ENCODE measurements at places on chromosomes 1 and 21.

DNA sequence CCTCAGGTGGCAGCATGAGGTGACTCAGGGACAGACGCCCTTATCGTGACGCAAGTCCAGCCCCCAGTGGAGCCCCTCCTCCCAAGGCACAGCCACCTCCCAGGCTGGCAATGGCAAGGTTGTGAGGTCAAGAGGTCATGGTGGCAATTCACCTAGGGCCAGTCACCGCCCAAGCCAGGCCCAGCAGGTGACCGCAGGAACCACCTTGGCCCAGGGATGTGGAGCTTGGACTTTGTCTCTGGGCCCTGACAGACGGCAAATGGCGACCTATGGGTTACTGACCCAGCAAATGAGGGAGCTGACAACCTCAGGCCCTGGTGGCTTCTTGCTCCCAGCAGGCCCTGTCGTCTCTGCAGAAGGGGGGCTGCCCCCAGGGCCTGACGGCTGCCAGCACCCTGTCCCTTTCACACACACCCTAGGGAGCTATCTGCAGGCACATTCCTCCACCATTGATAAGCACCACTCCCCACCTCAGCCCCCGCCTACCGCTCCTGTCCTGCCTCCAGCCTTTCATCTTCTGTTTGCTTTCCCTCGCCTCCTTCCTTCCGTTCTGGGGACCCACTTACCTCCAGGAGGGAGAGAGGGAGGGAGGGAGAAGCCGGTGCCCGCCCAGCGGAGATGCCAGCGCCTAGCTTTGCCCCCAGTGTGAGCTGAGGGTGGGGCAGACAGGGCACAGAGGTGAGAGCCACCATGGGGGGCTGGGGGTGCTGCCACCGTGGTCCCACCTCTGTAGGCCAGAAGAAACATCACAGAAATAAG lies 12.1 kb downstream of the EPHA2 start:
- DNase-seq, result no peak

- no peak for DNase-seq
These were observed 19.2 kb downstream of the CD247 start for GRCh38 chr1:167499106-167499505.

GRCh38 chr1:229229721-229230139 lies 41.2 kb upstream of the RAB4A start:
- no peak for DNase-seq

DNA sequence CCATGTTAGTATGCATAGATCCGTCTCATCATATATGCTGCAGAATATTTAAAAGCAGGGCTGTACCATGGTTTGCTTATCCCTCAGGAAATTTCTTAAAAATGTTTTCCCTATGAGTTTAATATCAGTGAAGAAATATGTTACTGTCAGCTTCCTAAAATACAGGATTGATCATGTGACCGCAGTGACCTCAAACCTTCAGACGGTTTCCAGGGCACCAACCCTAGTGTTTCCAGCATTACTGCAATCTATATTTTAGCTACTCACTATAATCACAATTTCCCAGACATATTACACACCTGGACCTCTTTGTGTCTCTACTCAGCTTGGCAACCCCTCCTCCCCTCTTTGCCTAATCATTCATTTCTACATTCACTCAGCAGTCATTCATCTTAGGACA lies 7.7 kb upstream of the SDHB start:
- DNase-seq, result no peak

DNA sequence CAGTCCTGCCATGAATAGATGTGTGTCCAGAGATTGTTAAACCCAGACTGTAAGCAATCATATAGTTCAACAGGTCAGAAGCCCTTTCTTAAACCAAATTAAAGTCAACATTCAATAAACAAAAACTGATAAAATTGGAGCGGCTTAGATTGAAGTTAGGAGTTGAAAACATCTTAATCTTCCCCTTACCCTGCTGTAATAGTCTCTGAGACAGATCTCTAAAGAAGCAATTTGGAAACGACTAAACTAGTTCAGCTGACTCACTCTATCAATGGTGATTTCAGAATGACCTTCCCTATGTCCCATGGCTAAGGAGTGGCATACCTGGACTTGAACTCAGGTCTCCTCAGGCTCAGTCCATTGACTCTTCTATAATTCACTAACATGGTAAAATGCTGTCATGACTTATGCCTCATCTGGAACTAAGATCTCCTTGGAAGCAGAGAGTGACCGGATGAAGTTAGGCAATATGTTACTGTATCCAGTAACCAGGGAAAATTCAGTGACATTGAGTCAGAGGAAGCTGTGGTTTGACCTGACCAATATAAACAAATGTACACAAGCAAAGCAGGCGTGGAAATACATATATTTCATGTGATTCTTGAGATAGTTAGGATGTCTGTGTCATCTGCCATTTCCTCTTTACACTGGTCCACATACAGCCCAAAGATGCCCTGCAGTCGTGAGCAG lies 30.1 kb downstream of the SGIP1 start:
- no peak for DNase-seq

DNA sequence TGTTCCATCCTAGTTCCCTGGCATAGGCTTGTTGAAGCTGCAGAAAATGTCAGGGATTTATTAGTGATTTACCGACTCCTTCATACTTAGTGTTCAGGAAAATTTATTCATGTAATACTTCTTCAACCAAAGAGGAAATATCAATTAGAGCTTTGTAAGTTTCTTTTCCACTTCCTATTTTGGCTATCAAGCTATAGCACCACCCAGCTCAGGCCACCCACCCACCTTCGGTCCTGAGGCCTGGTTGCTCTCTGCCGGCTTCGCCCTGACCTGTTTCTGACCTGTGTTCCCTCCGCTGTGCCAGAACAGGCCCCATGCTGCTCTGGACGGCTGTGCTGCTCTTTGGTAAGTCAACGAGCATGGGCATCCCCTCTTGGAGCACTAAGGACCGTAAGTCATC lies at the start of gene FCRL6:
FCRL6 (plus strand) TSS at position 250 of the 400 bp plus-strand sequence; CDS start at position 315, 65 bp downstream.
- DNase-seq, result no peak

- no peak for DNase-seq
These were observed 25.0 kb downstream of the DLGAP3 start for GRCh38 chr1:34904236-34905097.

DNA sequence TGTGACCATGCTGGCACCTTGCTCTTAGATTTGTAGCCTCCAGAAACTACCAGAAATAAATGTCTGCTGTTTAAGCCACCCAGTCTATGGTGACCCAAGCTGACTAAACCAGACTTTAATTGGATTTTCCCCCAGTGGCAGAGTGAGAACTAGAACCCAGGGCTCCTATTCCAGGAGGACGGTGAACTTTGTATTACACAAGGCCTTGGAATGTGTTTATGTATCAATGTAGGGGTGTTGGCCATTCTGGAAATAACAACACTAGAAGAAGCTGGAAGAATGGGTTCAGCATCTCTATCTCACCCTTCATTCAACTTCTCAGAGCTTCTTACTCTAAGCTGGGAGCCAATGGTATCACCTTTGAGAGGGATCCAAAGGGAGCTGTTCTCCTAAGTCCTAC lies 37.0 kb downstream of the ARHGEF11 start:
- DNase-seq, result no peak

DNA sequence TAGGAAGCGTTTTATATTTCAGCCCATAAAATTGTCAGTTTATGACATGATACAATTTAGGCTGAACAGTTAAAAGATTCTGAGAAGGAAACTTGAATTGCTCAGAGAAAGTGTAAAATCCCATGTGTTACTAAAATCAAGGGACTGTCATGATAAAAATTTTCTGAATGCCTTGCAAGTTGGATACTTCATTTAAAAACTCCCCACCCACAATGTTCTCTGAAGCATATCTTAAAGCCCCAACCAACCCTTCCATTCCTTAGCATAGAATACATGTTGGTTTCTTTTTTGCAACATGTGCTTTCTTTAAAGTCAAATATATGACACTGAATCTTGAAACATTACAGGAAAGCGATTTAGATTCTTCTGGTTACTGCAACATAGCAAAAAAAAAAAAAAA lies 97.4 kb downstream of the MRPL39 start:
- DNase-seq, result no peak

GRCh38 chr1:4657960-4658541 lies 3.6 kb downstream of the AJAP1 start:
- DNase-seq, result no peak

GRCh38 chr1:3410142-3410925 lies 44.1 kb upstream of the ARHGEF16 start:
- DNase-seq, result no peak

- no peak for DNase-seq
These were observed 15.0 kb downstream of the ATF3 start for GRCh38 chr1:212623603-212624002.

- DNase-seq, result no peak
These were observed 5.0 kb upstream of the RWDD3 start for GRCh38 chr1:95229037-95229436.

DNA sequence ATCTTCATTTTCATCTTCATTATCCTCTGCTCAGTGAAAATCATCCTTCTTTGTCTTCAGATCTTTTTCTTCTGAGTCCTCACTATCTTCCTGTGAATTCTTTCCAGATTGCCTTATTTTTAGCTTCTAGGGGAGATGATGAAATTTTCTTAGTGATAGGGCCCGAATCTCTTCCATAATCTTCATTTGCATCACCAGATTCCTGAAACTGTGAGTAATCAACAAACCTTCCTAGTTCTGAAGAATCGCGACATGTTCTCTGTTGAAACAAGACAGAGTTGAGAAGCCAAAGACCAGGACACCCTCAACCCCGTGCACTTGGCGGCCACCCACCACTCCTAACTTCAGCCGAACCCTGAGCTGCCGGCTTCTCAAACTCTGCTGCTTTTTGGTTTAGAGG lies 92.8 kb upstream of the CDC42BPA start:
- no peak for DNase-seq

DNA sequence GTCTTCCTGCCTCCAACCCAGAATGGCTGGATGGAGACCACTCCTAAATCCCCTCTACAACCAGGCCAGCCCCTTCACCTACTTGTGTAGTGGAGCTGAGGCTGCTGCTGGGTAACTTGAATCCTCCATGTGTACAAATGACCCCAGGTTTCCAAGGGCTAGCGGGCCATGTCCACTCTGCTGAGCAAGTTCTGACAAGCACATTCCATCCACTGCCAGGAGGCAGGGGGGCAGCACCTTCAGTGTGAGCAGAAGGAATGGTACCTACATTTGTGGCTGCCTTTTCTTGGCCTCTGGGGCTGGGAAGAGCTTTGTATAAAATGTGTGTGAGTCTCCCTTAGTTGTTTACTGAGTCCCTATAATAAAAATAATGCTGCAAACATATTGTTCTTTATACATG lies 14.5 kb downstream of the KIAA0040 start:
- no peak for DNase-seq

- DNase-seq, result no peak
These were observed 133.0 kb downstream of the LRRC7 start for GRCh38 chr1:69700770-69701169.

GRCh38 chr1:104671684-104672353 lies 922.1 kb downstream of the AMY1C start:
- no peak for DNase-seq

DNA sequence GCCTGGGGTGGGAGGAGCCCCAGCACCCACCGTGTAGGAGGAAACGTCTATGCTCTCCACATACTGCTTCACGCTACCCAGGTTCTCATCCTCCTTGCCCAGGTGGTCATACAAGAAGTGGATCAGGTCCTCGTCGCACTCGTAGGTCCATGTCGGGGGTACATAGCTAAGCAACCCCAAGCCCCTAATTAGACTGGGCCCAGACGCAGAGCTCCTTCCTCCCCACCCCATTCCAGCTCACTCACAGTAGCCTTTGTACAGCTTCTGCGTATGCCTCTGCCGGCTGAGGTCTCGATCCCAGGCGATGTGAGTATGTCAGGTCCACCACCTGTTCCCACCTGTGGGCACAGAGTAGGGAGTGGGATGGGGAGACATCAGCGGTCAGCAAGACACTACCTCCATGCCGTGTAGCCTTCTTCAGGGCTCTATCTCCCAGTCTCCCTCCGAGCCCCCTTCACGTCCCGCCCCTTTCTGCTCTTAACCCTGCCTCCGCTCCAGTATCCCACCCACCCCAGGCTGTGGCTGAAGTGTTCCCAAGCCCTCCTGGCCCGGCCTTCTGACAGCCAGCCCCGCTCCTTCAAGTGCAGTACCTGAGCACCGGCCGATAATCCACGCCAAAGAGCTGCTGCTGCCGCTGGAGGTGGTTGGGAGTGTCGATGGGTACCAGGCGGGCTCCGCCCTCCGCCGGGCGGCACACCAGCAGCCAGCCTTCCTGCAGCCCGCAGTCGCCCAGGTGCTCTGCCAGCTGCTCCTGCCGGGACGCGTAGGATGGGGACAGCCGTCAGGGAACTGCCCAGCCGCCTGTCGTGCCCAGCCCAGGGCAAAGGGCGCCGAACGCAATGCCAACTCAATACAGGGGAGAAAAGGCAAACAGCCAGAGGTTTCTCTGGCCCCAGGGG lies 919 bp downstream of the HECTD3 start:
- no peak for DNase-seq

DNA sequence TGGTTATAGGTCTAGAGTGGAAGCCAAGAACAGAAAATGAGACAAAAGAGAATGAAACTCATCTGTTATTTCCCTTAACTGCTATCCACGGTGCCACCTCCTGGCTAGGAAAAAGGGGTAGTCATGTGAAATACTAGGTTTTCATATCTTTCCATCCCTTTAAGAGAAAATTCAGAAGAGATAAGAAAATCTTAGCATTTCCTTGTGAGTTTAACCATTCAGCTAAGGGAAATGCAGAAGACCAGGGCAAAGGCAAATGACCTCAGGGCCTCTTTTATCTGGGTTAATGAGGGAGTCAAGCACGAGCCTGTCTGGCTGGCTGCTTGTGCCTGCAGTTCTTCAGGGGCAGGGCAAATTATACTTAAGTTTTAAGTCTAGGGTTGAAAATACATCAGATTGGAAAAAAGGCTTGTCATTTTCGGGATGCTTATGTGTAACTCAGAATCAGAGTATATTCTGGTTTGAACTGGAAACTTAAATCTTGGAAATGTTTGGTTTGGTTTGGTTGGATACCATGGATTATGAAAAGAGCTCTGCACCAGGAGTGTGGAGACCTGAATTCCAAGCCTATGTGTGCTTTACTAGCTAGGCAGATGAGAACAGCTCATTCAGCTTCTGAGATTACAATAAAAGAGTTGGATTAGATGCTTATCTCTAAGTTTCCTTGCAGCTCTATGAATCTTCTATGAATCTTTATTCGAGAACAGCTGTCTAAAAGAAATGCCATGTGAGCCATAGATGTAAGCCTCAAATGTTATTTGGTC lies 19.9 kb downstream of the NIBAN1 start:
- DNase-seq, result no peak

GRCh38 chr1:40774266-40774998 lies 9.2 kb upstream of the KCNQ4 start:
- peak; percentile 71 for DNase-seq

- DNase-seq, result no peak
These were observed 58.3 kb downstream of the EDEM3 start for GRCh38 chr1:184696403-184696802.

All from stimulated activated CD4-positive, alpha-beta T cell treated with anti-CD3 and anti-CD28 coated beads, Interleukin-12 subunit alpha, Interleukin-12 subunit beta, amount 100 ng/mL, for 4 hours (primary cell).